Esophagus muscularis mucosa (tissue), 4 donors: ENCODE measurements at places on chromosomes 2 and 18. TPM values are rescaled to one million over a fixed set of nuclear protein-coding genes. Genes with fewer than 3 reads are reported as not detected.

The ACVR1 gene
- 36.7 TPM for total RNA-seq

The FABP1 gene
- not detected for total RNA-seq

The ASAP2 gene
- 21.9 TPM for total RNA-seq

The PLGLB1 gene
- 3.4 TPM for total RNA-seq

The HOXD12 gene
- not detected for total RNA-seq

The REG1A gene
- total RNA-seq = not detected

The UPP2 gene
- total RNA-seq = not detected

The PGAP1 gene
- 7.5 TPM for total RNA-seq
